ENCODE measurements at places on chromosomes 5 and 9. TPM values are rescaled to one million over a fixed set of nuclear protein-coding genes. Genes with fewer than 3 reads are reported as not detected.

Gene PTGS1
- polyA plus RNA-seq: 5.2 TPM

Gene CTSV
- polyA plus RNA-seq: 26.3 TPM

Gene TRIM32
- polyA plus RNA-seq: 21.8 TPM

Gene SPATA31C1
- 0.71 TPM for polyA plus RNA-seq

Gene SPINK6
- polyA plus RNA-seq: not detected

Gene UBE2QL1
- 0.82 TPM for polyA plus RNA-seq

Gene NMUR2
- polyA plus RNA-seq: 0.14 TPM

Gene PCDHB11
- 6.0 TPM for polyA plus RNA-seq

Gene PROB1
- polyA plus RNA-seq: 2.9 TPM

Gene GARIN3
- not detected for polyA plus RNA-seq

Gene COL15A1
- polyA plus RNA-seq: 37.9 TPM

Gene IFNK
- polyA plus RNA-seq: not detected

Gene AUH
- polyA plus RNA-seq: 43.4 TPM

Gene TXNDC8
- not detected for polyA plus RNA-seq

Gene ANKHD1
- polyA plus RNA-seq: 115 TPM

Gene LHX3
- polyA plus RNA-seq: not detected

Gene ADAMTS2
- polyA plus RNA-seq: 15.9 TPM

Gene MEGF10
- 0.81 TPM for polyA plus RNA-seq

Gene PCSK5
- polyA plus RNA-seq: 21.1 TPM

DNA sequence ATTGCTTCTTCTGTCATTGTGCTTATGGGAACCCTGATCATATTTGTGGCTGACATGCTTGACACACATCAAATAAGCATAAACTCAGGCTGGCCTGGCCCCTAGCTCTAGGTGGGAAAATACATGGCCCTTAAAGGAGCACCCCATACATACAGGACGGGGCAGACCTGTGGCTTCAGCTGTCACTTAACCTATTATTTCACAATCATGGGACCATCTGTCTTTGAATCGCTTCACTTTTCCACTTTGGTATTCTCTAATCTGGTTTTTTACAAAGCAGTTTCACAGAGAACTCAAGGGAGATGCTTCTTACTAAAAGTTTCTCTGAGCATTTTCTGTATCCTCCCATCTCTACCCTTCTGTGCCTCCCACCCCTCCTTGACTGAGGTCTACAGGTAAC lies 34.6 kb upstream of the LRRTM2 start:
- no peak for DNase-seq

DNA sequence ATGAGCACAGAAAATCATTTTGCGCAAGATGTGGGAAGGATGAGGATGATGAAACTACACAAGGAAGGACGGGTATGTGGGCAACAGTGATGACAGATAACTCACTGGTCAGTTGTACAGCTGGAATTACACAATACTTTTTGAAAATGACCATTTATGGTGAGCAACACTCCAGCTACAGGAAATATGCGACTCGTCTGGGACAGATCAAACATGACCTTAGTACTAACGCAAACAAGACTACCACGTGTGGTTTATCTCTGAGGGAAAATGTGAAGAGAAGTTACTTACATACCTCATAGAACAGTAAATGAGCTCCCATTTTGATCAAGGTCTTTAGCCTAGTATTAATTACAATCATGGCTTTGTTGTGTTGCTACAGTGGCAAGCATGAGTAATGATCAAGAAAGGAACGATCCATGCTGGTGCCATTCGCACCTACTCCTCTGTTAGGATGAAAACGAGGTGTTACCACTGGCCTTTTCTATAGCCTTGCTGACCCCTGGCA lies 456.9 kb downstream of the BNC2 start:
- DNase-seq: no peak

DNA sequence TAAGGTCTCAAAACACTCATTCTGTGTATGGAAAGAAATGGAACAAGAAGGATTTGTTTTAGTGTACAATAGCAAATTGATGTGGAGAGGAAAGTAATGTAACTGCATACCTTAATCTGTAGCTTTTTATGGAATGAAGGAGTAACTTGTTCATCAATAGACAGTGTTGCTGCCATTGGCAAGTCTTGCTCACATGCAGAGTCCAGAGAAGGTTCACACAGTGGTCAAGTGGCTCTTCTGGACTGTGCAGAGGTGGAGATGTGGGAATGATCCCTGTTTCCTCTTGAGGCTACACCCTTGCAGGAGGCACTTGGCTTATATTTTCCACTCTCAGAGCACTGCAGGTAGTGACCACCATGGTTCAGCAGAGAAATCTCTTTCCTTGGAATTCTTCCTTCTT lies 132.9 kb upstream of the ANKH start:
- DNase-seq: no peak

DNA sequence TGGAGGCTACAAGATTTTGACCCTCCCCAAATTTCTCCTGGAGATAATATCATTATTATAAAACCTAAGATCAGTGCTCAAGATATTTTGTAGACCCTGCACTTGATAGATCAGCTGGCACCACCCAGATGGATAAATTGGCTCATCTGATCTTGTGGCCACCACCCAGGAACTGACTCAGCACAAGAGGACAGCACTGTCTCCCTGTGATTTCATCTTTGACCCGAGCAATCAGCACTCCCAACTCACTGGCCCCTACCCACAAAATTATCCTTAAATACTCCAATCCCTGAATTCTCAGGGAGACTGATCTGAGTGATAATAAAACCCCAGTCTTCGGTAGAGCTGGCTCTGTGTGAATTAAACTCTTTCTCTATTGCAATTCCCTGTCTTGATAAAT lies 34.5 kb upstream of the TENT2 start:
- DNase-seq: no peak

GRCh38 chr9:113210815-113211214 lies 10.3 kb downstream of the FKBP15 start:
- DNase-seq: no peak

DNA sequence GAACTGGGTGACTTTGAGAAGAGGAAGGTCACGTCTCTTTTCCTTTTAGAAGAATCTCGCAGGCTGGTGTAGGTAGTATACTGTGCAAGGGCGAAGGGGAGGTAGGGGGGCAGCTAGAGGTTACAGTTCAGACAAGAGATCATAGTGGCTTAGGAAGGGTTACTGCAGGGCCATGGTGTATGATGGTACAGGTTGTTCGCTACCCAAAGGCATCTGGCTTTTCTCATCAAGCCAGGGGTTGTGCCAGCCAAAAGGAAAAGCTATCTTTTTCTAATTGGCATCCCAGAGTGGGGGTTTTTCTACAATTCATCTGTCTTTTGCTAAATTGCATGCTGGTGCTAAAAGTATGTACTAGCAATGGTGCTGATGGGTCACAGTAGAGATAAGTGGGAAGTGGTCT lies 22.8 kb downstream of the MAMDC2 start:
- no peak for DNase-seq

DNA sequence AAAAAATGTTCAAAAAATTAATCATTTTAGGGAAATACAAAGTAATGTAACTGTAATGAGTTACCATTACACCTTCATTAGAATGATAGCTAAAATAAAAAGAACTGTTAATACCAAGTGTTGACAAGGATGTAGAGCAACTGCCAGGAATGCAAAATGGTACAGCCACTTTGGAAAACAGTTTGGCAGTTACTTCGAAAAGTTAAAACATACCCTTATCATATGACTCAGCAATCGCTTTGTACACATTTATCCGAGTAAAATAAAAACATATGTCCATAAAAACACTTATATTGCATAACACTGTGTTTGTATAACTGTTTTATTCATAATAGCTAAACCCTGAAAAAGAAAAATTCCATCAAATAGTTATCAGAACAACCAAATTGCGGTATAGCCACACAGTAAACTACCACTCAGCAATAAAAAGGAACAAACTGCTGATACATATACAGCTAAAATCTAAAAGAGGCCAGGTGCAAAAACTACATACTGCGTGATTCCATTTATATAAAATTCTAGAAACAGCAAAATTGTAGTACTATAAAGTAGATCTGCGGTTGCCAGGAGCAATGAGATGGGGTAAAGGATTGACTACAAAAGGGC lies 61.7 kb downstream of the RFX3 start:
- no peak for DNase-seq

DNA sequence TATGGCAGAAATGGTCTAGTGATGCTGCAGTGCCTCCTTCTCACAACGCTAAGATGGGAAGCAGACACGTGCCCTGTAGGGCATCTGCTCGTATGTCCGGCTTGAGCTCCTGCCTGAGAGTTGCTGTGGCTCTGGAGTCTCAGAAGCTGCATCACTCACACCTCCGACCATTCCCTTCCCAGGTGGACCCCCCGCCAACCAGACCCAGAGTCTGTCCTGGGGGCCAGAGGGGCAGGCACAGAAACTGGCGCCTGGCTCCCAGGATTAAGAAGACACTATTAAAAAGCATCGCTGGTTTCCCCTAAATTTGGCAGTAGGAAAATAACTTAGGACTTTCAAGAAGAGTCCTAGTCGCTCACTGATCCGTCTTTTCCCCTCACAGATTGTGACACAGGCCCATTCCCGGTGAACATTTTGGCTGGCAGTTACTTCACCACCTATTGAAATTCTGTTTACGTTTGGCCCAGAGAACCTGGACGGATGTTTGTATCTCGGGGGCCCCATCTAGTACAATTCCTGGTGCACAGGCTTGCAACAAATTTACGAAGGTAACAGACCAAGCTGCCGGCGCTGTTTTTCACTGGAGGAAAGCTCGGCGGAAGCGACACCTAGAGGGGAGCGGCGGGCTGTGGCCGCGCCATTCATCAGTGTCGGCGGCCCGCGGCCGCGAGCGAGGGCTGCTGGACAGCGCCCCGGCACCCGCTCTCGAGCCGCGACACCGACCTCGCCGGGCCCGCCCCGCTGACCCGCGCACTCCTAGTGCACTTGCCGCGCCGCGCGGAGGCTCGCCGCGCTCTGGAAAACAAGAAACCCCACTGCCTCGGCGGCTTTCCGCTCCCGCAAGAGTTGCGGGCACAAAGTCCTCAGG lies 1.6 kb downstream of the FSTL4 start:
- DNase-seq: no peak

GRCh38 chr9:96183751-96184150 lies 118.2 kb downstream of the HSD17B3 start:
- no peak for DNase-seq

DNA sequence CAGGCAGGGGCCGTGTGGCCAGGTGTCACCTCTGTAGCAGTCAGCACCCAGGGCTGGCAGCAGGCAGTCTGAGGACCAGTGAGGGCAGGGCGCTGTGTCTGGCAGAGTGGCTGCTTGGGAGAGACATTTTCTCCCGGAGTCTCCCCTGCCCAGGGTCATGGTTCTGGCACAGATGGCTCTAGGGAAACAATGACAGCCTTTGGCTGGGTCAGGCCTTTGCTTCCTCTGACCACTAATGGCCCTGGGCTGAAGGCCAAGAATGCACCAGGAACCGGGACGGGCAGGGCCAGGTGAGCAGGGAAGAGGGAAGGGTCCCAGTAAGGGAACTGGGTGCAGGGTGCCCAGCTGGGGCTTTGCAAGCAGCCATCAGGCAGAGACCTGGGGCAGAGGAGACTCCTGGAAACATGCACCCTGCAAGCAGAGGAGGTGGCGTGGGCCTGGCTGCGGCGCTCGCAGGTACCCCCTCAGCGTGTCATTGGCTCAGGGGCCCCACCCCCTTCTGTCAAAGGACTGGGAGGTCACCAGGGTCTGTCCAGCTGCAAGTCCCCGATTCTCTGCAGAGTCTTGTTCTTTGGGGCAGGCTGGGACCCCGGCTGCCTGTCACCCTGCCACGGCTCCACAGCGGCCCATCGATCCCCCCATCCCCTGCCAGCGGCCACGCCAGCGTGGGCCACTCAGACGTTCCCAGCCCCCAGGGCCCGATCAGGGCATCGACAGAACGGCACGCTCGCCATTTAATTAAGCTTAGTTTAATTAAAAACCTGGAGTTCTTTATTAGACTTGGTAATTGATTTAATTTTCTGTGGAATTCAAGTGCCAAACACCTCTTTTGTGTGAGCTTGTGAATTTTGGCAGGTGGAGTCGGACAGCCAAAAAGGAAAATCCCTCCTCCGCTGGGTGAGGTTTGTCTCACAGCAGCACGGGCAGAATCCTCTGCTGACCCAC lies 18.9 kb upstream of the TMEM250 start:
- no peak for DNase-seq

GRCh38 chr9:28539434-28540070 lies 966.3 kb upstream of the C9orf72 start:
- no peak for DNase-seq

- no peak for DNase-seq
Measured at GRCh38 chr5:140550147-140551079, 3.0 kb downstream of the EIF4EBP3 start.

DNA sequence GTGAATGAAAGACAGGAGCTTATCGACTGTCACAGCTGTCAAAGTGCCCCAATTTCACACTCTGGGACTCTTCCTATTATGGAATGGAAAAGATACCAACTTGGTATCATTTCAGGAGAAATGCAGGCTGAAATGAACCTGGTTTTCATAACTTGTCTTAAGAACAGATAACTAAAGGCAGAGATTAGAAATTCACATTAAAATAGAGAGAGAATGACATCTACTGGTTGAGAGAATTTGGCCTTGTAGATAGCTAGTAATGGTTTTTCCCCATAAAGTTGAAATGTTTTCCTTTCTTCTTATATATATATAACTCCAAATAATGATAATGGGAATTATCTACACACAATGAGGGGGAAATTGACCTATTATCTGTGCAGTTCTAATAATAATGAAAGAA lies 600.2 kb upstream of the CCNG1 start:
- no peak for DNase-seq

DNA sequence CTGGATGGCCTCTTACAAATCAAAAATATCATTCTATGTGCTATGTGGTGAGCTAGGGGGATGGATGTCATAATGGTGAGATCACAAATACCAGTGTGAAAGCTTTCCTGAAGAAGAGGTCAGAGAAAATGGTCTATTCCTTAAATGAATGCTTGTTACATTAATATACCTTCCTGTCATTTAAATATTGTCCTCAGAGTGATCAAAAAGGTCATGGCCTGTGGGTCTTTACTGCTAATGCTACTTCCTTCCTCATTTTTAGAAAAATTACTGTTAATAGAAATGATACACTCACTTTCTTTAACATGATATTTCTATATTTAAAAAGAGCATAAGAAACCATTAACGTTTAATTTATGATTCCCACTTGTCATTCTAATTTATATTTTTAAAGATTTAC lies 9.7 kb downstream of the OMD start:
- no peak for DNase-seq

- DNase-seq: no peak
Measured at GRCh38 chr5:135310328-135310989, 88.6 kb downstream of the MACROH2A1 start.

GRCh38 chr9:137201205-137201868 lies 796 bp upstream of the TPRN start:
- no peak for DNase-seq
